ENCODE measurements at places on chromosomes 1 and 21.

GRCh38 chr1:33137800-33138199, 44.0 kb downstream of the TRIM62 start:
- peak; percentile 29 for DNase-seq

DNA sequence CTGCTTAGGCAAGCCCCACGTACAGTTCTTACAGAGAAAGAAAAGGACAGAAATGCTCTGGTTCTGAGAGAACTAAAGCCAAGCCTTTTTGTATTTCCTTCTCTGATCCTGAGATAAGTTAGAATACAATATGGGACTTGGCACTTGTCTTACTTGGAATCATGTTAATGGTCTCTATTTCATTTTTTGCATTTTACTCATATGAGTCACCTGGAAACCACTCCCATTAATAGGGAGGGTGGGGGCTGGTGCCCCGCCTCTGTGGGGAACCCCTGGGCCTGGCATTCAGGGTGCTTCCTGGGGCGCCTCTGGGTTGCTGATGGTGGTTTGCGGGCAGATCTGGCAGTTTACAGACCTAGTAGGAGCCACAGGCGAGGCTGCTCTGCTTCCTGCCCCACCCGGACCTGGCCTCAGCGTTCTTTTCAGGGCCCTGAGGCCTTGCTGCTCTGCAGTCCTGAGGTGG, 26.7 kb downstream of the TSPAN2 start:
- no peak for DNase-seq

DNA sequence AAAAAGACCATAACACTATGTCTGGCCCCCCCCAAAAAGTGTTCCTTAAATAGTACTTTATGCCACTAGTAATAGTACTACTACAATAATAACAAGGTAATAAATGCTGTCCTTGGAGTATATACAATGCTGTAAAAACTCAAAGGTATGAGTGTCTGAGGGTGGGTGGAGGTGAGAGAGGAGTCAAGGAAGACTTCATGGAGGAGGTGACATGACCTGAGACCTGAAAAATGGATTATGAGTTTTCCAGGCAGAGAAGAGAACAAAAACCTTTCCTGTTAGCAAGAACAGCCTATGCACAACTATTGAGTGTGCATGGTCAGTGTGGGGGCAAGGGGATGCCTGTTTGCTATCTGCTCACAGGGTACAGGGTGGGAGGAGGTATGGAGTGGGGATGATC, 290.2 kb upstream of the USP24 start:
- no peak for DNase-seq

DNA sequence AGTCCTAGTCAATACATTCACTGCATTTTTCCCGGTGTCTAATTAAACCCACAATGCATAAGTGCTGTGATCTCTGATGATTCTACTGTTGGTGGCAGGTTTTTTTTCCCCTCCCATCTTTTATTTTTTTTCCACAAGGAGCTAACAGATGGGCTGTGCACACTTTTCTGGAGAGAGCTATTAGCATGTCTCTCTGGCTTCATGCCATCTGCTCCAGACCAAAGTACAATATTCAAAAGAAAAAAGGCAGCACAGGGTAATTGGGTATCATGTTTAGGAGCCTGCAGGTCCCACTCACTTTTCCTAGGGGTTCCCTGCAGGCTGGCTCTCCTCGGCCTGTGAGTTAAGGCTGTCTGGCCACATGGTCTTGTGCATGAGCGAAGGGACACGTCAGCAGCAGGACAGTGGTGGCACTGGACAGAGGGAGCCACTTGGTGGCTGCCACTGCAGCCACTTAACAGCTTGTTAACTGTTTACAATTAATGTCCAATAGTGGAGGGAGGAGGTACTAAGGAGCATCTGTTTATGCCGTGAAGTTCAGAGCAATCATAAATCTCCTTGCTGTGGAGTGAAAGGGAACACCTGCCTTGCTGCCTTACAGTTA, 53.5 kb upstream of the C8B start:
- DNase-seq, result no peak

DNA sequence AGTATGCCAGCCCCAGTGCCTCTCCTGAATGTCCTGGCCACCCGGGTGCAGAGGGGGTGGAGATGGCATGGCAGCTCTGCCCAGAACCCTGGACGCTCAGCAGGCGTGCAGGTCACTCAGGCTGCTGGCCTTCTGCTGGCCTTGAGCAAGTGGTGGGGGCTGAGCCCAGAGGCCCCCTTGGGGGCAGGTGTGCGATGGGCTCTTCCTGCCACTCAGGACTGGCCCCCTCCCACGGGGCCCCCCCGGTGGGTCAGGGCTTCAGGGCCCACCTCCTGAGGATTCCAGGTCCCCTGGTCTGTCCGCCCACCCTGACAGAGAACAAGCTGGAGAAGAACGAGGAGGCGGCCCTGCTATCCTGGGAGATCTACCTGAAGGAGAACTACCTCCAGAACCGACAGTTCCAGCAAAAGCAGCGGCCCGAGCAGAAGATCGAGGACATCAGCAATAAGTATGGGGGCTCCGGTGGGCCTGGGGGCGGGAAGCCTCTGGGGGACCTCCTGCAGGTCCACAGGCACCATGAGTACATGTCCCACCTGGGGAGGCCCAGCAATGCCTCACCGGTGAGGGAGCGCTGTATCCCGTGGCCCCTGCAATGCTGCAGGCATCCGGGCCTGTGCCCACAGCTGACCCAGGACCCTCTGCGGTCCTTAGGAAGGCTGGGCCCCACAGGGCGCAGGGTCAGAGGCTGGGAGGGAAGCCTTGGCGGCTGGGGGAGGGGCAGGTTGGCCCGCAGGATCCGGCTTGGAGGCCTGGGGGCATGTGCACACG, 37.0 kb upstream of the LRRC3 start:
- no peak for DNase-seq

- DNase-seq, result peak; percentile 72
Observed at GRCh38 chr1:118101515-118101844, 83.5 kb downstream of the SPAG17 start.

- DNase-seq, result no peak
Observed at GRCh38 chr1:19845555-19845954, 30.5 kb upstream of the RNF186 start.

All from fibroblast of lung (primary cell).